Hypothalamus (tissue), 51 donors: ENCODE measurements at places on chromosomes 7 and 10.
A peak's percentile ranks its signal among the peaks of the same experiment; 100 is the strongest.

DNA sequence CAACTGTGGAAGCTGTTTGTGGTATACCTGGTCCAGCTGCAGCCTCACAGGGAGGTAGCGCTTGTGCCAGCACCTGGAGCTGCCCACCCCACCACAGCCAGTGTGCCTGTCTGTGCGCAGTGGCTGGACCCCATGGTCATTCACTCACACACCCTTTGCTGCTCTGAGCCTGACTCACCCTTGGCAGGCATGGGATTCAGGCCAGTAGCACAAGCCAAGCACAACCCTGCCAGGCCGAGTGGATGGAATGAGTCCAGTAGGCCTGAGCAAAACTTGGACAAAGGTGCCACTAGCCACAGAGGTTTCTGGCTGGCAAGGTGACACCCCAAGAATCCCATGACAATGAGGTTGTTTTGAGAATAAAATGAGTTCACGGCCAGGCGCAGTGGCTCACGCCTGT lies 19.0 kb downstream of the RBM48 start:
- DNase-seq: peak; percentile 8

GRCh38 chr10:34475274-34475646 lies 339.8 kb downstream of the PARD3 start:
- DNase-seq: no peak

DNA sequence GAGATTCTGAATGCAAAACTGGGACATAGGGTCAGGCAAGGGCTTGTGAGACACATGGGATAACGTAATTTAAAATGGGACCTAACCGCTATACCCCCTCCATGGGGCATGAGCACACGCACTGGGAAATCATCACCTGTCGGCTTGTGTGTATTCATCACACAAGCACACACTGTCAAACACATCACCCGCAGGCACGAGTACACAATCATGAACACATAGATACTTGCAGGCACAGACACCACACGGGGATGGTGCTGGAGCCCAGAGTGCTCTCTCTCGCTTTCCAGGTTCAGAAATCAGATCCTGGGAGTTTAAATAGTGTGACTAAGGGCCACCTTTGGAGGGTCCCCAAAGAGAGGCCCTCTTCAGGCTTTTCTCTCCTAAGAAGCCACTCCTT lies 19.6 kb upstream of the TLX1 start:
- no peak for DNase-seq

- DNase-seq: no peak
Observed at GRCh38 chr10:69541463-69541862, 31.8 kb downstream of the NEUROG3 start.

GRCh38 chr7:30224511-30225062 lies 59.8 kb upstream of the ZNRF2 start:
- no peak for DNase-seq

DNA sequence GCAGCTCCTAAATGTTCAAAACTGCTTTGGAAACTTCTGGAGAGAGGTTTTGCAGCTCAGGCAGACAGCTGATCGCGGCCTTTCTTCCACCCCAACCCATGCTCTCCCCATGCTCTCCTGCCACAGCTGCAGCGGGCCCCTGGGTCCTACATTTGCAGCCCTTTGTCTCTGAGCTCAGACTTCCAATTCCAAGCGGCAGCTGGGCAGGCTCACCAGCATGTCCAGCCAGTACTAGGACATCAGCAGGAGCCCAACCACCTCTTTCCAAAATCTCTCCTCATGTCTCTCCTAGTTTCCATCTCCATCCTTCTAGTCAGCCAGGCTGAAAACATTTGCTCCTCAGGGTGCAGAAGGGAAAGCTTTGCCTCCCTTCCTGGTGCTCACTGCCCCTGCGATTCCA lies 6.0 kb downstream of the LEP start:
- no peak for DNase-seq

DNA sequence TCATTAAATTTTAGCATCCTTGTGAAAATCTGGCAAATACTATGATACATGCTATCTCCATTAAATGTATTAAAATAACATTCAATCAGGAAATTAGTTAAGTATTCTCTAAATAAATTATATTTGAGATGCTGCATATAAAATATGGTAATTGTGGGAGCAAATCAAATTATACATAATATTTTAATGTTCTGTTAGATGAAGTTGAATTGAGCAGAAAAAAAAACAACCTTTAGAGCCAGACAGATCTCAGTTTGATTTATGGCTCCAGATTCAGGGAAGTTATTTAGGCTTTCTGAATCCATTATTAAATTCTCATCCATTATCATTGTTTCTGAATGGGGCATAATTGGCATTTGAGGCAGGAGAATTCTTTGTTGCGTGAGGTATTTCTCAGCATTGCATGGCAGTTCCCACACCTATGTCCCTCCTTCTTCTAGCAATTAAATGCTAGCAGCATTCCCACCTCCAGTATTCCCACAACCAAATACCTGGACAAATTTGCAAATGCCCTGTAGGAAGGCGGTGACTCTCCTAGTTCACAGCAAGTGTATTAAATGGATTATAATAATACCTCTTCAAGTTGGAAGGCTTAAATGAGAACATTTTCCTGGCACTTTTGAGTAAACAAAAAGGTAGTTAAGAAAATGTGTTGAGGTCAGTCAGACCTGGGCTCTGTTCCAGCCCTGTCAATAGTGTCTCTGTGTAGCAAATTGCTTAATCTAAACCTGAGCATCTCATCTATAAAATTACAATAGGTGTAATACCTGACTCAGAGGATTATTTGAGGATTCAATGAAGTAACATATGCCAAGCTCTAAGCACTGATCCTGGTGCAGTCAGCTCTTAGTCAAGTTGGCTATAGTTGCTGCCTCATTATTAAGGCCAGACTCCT lies 108.9 kb downstream of the RNLS start:
- no peak for DNase-seq
